ENCODE measurements at places on chromosomes 7 and 10.

- DNase-seq: no peak
Observed at GRCh38 chr10:14453593-14453992, 122.9 kb upstream of the FRMD4A start.

DNA sequence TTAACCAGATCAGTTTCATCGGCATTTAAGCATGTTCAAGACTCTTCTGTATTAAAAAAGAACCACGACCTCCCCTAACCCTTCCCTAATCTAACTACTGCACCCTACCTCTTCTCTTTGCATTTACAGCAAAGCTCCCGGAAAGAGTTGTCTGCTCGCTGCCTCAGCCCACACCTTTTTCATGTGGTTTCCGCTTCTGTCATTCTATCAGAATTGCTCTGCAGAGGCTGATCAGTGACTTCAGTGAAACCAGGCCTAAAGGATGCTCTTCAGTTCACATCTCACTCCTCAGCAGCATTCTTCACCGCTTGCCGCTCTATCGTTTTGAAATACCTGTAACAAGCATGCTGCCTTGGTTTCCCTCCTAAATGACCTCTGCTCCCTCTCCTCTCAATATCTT, 160.9 kb downstream of the SDK1 start:
- no peak for DNase-seq

DNA sequence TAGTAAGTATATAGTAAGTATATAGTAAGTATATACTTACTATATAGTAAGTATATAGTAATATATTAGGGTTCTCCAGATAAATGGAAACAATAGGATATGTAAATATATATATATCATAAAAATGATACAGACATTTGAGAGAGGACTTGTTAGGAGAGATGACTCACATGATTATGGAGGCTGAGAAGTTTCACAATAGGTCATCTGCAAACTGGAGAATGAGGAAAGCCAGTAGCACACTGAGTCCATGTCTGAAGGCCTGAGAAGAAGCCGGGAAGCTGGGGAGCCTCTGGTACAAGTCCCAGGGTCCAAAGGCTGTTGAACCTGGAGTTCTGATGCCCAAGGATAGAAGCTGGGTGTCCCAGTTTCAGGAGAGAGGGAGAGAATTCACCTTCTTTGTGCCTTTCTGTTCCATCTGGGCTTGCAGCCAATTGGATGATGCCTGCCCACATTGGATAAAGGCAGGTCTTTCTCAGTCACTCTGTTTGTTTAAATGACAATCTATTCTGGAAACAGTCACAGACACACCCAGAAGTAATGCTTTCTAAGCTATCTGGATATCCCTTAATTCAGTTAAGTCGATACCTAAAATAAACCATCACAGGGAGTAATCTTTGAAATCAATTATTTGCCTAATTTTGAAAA, 205.5 kb upstream of the CDC14C start:
- DNase-seq: no peak

GRCh38 chr10:116798859-116799258, 50.4 kb upstream of the ENO4 start:
- peak; percentile 39 for DNase-seq

DNA sequence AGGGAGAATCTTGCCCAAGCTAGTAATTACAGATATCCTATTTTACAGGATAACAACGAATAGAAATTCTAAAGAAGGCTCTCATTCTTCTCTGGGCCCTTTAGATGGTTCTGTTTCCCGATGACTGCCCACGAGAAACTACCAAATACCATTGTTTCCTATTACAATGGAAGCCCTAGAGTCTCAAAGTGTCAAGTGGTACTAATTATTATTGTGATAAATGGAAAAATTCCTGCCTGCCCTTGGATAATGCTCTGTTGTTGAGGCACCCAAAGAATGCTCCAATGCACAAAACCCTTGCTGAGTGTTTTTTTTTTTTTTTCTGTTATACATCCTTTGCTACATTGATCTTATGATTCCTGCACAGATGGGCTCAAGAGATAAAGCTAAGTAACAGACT, 504.5 kb downstream of the XPNPEP1 start:
- DNase-seq: no peak

DNA sequence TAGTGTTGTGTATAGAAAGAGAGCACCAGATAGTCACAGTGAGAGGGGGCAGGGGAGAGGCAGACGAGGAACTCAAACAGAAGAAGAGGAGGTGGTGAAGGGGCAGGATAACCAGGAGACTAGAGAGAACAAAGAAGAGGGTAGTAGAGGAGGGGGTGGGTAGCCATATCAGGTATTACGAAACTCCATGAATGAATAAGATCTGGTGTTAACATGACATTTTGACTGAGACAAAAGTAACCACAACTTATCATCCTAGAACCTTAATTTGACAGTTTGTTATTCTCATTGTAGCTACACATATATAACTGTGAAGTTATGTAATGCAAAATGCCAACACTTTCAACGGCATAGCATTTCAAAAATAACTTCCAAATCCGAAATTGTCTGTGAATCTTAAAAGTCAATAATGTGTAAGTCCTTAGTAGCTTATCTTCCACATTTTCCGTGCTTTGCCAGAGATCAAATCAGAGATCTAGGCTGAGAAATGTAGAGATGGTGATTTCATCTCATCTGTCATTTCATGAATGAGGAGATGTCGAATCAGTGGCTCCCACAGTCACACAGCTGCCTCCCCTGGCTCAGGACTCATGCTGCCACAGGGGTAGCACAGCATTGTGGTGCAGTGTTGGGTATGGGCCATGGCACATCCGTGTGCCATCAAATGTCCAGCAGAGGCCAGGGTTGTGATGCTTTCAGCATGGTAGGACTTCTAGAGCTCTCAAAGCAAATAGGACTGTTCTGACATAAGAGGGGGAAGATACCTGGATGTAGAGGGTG, 202.1 kb downstream of the HECW1 start:
- no peak for DNase-seq

DNA sequence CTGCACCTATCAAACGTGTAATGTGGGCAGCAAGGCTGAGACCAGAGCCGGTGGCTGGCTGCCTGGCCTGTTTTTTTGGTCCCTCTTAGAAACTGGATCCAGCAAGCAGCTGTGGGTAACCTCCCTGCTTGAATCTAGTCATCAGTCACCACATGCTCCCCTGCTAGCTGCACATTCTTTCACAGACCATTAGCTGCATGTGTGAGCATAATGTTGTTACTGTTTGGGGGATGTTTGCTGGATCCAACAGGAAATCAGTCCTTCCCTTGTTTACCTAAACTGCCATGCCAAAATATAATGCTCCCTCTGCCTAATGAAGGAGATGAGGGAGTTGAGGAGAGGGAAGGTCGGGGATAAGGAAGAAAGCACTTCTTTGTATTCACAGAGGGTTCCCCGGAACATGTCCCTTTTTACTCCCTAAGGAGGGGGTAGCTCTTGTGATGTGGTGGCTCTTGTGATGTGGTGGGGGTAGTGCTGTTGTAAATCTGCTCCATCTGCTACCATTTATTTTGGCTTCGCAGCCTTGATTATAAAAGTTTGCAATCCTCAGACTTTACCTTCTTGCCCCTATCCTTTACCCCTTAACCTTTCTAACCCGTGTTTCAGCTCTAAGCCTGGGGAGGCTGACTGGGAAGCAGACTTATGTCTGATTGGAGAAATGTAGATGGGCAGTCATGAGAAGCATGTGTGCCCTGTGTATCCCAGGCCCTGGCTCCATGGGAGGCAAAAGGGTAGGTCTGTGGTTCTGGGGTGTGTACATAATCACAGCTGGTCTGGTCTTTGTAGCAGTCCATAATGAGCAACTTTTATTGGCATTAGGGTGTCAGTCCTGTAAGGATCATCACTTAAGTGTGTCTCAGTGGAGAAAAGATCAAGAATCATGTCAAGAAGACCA, 20.8 kb downstream of the LOXL4 start:
- no peak for DNase-seq

- DNase-seq: no peak
Observed at GRCh38 chr7:96407427-96407826, 85.5 kb upstream of the SLC25A13 start.

- no peak for DNase-seq
Observed at GRCh38 chr7:90238583-90238982, 6.4 kb upstream of the CFAP69 start.

- DNase-seq: no peak
Observed at GRCh38 chr10:124534826-124535601, 73.4 kb downstream of the LHPP start.

DNA sequence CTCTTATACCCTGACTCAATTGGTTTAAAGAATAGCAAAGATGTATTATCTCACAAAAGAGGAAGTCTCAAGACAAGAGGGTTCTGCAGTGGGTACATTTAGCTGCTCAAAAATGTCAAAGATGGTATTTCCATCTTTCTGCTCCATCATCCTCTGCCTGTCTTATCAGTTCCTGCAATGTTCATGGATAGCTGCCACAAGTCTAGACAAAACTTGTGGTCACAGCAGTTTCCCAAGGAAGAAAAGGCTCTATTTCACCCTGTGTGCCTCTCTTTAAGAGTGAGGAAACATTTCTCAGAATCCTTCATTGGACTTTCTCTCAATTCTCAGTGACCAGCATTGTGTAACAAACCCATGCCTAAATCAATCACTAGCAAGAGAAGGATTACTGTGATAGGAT, 634.2 kb upstream of the AUTS2 start:
- DNase-seq: no peak

DNA sequence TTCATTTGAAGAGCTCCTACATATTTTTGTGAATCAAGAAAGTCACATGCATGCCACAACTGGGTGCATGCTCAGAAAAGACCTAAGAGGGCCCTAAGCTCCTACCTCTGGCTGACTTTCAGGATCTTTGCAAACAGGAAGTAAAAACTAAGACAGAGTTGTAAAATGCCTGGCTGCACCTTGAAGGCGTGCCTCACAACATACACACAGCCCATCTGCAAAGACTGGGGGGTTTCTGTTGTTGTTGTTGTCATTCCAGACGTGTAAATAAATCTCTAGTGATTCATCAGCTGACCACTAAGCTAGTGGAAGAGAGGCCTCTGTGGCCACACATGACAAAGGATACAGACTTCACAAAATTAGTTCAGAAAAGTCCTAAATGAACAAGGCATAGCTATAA, 31.8 kb downstream of the SMURF1 start:
- DNase-seq: no peak

- no peak for DNase-seq
Observed at GRCh38 chr10:69172241-69172982, 7.6 kb upstream of the SUPV3L1 start.

- no peak for DNase-seq
Observed at GRCh38 chr7:33452805-33453502, 323.6 kb downstream of the BBS9 start.

DNA sequence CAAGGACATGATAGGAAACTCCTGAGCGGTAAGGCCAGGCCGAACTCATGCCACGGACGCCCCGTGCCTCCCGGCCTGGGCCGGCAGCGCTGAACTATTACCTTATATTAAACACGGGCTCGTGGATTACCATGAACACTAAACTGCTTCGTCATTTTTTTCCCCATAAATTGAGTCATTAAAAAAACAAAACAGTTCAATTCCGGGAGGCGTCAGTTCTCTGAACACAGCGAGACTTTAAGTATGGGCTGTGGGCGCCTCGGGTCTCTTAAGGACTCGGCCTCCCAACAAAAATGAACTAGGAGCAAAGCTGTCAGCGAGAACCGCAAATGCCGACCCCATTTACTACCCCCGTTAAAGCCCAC, 519 bp downstream of the PITRM1 start:
- no peak for DNase-seq

GRCh38 chr7:128093614-128094570, 62.7 kb upstream of the LRRC4 start:
- DNase-seq: no peak

GRCh38 chr7:93737953-93738352, 152.6 kb downstream of the TFPI2 start:
- no peak for DNase-seq

- DNase-seq: no peak
Observed at GRCh38 chr7:43869867-43870240, 537 bp upstream of the MRPS24 start.

DNA sequence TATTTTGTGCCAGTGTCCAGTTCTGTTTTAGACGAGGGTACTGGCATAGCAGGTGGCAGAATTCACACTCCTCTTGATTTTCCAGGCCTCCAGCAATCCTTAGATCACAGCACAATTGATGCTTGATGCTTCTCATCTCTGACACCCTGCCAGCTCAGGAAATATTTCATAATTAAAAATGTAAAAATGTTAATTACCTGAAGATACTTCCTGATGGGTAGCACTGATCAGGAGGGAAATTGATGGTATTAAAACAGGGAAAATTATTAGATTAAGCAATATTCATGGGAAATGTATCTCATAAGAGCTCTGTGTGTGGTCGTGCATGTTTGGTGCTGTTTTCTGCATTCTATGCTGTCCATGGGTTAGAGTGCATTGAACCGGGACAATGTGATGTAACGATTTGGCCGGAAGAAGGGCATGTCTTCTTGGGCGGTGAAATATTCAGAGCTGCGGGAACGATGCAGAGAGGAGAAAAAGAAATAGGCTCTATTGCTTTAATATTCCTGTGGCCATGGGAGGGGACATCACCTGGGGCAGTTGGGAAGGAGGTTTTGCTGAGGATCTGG, 43.7 kb upstream of the MKI67 start:
- no peak for DNase-seq

- no peak for DNase-seq
Observed at GRCh38 chr10:122962405-122962804, 8.4 kb upstream of the C10orf88 start.

DNA sequence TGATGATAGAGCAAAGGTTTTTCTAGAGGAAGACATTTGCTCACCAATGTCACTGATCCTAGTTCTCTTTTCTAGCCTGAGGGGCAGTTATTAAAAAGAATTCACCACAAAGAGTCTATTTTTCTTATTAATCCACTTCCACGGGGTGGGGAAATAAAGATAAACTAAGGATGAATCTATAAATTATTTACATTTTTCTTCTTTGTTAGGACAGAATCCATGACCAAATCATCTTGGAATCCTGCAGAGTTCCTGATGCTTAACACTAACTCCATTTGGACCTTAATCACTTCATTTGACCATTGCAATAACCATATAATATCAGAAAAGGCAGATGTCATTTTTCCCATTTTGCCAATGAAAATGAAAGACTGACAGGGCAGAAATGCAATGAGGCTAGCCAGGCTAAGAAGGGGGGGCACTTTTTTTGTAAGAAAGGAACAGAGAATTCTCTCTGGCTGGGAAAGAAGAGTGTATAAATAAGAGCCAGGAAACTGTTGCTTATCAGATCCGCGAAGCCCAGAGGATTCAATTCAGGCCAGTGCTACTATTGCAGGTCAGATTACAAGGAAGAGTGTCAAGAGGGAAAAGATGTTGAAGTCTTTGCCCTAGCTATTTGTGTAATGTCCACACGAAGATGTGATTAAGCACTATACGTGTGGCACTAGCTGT, 433.2 kb downstream of the TNS3 start:
- DNase-seq: no peak

DNA sequence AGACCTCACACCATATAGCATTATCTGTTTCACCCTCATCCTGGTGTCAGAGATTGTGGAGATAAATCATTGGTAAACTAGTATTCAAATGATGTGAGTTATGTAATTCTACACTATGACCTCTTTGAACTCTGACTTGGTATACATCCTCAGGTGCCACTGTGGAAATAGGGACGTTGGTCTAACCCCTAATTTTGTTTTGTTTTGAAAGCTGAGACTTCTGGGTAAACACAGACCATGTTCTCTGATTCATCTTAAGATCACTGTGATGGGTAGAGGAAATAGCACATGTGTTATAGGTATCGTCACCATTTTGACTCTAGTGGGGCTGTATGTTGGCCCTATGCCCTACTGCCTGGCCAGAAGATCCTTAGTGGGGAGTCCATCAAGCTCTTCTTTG, 241.6 kb downstream of the CCDC7 start:
- no peak for DNase-seq
